ENCODE measurements at places on chromosomes 3 and 15.
A peak's percentile ranks its signal among the peaks of the same experiment; 100 is the strongest.

GRCh38 chr15:68276668-68277067 lies 877 bp upstream of the FEM1B start:
- DNase-seq = no peak

DNA sequence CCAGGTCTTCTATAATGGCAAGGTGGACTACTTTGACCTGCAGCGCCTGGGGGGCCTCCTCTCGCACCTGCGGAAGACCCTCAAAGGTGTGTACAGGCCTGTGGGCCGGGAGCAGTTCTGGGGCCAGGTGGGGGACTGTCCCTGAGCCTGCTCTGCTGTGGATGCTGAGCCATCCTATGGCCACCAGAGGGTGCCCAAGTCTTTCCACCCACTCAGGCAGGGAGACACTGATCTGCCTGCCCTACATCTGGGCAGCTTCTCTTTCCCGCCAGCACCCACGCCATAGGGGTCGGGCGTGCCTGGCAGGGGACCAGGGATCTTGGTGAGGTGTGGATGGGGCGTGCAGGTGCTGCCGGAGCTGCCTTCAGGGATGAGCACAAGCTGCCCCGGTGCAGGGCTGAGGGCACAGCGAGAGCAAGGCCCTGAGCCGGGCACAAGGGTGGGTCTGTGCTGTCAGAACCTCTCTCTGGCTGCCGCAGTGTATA lies 14.1 kb downstream of the RNF123 start:
- DNase-seq = no peak

DNA sequence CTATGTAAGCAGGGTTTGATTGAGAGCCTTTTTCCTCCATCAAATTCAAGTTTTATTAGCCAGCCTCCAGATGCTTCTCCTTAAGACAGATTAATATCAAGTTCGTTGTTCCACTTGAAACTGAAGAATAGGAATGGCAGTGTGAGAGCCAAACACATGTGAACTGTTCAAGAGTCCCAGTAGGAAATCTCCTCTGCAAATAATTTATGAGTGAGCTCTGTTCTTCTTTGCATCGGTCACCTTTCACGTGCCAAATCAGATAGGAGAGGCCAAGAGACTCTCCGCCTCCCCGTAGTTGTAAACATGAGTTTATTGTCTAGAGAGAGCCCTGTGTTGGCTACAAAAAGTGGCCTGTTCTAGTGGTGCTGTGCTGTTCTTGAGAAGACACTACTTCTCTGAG lies 372.1 kb upstream of the NR2F2 start:
- DNase-seq = no peak

GRCh38 chr15:26433060-26433459 lies 339.8 kb downstream of the GABRB3 start:
- no peak for DNase-seq

- no peak for DNase-seq
Observed at GRCh38 chr3:78812166-78812565, 955.6 kb downstream of the ROBO1 start.

- DNase-seq = no peak
Observed at GRCh38 chr3:183106635-183107034, 7.3 kb upstream of the MCCC1 start.

GRCh38 chr3:111803123-111803593 lies 55.9 kb upstream of the PHLDB2 start:
- DNase-seq = peak; percentile 98

- peak; percentile 78 for DNase-seq
Observed at GRCh38 chr3:62587579-62588031, 214.3 kb upstream of the FEZF2 start.

DNA sequence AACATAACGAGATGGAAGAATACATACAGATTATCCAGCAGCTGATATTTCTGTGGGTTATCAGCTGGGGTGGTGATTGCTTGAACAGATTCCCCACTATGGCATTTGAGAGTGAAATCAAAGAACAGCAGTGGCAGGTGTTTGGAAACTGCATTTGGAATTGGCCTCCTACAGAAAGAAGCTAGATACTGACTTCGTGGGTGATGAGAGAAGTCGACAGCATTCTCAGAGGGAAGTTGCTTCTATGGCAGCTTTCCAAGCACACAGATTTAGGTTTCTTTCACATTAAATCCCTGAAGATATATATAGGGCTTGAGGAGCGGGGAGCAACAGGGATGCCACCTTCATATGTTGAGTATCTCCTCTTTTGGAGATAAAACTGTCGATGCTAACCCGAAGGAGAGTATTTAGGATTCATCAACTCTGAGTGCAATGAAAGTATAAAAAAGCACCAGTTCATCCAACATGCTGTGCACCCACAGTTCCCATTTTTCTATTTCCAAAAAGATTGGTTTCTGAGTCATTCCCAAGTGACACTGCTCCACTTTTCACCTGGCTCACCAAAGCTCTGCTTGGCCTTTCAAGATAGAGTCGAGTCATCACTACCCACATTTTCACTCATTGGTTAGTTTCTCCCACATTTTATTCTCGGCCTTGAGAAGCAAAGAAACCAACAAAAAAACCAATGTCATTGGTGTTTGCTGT lies 579.8 kb upstream of the SUCLG2 start:
- no peak for DNase-seq

DNA sequence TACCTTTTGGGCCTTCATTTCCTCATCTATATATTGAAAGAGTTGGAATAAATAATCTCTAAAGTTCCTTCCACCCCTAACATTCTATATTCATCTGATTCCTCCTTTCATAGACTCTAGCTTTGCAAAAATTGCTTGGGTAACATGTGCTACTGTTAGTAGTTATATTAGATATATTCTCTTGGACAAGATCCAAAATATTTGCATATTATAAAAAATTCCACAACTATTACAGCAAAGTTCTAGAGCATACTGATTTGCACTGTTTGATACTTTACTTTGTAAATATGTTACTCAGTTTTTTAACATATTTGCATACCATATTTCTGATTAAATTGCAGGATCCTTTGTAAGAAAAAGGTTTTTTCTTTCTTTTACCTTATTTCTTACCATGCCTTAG lies 95.9 kb upstream of the UBE2E2 start:
- no peak for DNase-seq

DNA sequence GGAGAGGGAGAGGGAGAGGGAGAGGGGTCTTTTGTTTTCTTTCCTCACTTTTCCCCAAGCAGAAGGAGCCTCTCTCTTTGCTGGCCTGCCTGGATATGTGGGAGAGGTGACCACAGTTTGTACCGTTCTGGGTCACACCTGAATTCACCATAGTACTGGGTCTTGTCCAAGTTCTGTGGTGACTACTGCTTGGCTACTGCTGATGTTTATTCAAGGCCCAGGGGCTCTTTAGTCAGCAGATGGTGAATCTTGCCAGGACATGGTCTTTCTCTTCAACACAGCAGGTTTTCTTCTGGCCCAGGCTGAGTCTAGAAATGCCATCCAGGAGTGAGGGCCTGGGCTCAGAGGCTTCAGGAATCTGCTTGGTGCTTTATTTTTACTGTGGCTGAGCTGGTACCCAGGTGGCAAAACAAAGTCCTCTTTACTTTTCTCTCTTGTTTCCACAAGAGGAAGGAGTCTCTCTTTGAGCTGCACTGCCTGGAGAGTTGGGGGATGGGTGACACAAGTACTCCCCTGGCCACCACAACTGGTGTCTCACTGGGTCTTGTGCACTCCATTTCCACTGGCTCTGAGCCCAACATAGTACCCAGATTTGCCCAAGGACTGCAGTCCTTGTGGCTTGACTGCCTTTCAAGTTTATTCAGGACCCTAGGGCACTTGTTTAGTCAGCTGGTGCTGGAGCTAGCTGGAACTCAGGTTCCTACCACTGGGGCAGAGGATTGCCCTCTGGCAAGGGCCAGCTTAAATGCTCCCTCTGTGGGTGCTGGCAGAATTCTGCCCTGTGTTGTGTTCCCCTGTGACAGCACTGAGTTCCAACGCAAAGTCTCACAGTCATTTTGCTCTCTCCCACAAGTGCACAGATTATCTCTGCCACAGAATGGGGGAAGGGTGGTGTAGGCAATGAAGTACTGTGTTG lies 16.8 kb upstream of the CCNDBP1 start:
- no peak for DNase-seq

DNA sequence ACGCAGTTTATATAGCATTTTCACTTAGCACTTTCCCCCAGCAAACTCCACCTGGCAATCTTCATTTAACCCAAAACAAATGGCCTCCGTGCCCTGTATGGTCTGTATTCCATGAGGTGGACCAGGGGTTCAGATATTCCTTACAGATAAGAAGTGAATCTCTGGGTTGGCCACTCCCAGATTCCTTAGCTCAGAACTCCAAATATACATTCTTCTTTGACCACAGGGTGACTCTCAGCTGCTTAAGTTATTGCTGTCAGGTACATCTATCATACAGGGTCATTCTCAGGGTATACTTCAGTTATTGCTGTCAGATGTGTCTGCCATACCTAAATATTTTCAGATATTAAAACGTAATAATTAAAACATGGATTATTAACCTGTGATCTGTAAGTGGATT lies 229.8 kb downstream of the TBL1XR1 start:
- no peak for DNase-seq

GRCh38 chr3:129413687-129414506 lies 14.5 kb downstream of the EFCAB12 start:
- DNase-seq = peak; percentile 83

GRCh38 chr3:151356794-151357462 lies 27.6 kb upstream of the P2RY13 start:
- DNase-seq = no peak

DNA sequence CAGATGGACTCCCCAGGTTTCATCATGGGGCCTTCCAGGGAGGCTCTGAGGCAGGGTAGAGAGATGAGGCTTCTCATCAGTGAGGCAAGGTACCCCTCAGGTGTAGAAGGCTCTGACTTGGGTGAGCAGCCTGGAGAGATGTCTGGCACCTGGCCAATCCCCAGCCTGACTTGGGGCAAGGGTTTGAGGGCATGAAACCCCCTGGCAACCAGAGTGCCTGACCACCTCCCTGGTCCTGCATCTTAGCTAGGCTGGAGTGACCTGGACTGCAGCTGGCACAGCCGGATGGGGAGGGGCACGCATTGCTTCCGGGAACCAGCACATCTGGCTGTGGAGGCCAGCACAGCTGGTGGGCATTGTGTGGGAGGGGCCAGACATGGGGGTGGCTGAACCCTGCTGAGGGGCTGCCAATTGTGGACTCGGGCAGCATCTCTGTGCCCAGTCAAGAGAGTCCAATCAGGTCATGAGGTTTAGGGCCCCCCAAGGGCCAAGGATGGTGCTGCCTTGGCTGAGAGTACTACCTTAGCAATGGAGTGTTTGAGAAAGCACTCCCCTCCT lies 1.9 kb downstream of the ZBTB47 start:
- no peak for DNase-seq

DNA sequence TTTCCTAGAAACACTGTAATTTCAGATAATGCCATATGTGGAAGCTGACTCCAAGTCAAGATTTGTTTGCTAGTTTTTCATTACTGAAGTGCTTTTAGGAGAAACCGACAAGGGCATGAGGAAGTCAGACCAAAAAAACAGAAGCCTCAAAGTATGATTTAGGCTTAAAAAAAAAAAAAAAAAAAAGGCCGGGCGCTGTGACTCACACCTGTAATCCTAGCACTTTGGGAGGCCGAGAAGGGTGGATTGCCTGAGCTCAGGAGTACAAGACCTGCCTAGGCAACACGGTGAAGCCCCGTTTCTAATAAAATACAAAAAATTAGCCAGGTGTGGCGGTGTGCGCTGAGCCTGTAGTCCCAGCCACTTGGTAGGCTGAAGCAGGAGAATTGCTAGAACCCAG lies 11.6 kb downstream of the RPL15 start:
- no peak for DNase-seq

DNA sequence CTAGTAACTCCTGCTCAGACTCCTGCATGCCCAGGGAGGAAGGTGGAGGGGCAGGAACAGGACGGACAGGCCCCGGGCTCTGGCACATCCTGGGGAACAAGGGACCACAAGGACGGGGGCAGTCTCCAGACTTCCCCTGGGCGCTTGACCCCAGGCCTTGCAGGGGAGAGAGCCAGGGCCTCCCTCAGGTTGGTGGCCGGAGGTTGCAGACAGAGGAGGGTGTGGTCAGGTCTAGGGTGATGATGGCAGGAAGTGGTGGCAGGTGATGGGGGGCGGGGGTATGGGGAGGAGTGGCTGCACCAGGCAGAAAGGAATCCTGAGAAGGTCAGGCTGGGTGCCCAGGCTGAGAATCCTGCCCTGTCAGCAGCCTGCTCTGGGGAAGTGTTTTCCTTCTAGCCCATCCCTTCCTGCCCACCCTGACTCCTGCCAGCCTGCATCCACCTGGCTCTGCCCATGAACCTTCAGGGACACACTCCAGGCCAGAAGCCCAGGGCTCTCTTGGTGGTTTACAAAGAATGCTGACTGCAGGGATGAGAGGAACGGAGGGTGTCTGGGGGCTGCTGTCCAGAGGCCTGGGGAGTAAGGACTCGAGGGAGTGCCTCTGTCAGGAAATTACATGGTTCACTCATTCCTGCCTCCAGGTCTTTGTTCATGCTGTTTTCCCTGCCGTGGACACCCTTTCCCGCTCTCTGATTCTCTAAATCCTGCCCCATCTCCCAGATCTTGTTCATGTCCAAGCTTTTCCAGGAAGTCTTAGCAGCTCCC lies 15.8 kb downstream of the LOXL1 start:
- no peak for DNase-seq

DNA sequence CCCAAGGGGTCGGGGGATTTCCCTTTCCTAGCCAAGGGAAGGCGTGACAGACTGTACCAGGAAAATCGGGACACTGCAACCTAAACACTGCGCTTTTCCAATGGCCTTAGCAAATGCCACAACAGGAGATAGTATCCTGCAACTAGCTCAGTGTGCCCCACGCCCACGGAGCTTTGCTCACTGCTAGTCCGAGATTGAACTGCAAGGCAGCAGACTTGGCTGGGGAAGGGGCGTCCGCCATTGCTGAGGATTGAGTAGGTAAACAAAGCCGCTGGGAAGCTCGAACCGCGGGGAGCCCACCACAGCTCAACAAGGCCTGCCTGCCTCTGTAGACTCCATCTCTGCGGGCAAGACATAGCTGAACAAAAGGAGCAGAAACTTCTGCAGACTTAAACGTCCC lies 72.3 kb upstream of the THRB start:
- no peak for DNase-seq

DNA sequence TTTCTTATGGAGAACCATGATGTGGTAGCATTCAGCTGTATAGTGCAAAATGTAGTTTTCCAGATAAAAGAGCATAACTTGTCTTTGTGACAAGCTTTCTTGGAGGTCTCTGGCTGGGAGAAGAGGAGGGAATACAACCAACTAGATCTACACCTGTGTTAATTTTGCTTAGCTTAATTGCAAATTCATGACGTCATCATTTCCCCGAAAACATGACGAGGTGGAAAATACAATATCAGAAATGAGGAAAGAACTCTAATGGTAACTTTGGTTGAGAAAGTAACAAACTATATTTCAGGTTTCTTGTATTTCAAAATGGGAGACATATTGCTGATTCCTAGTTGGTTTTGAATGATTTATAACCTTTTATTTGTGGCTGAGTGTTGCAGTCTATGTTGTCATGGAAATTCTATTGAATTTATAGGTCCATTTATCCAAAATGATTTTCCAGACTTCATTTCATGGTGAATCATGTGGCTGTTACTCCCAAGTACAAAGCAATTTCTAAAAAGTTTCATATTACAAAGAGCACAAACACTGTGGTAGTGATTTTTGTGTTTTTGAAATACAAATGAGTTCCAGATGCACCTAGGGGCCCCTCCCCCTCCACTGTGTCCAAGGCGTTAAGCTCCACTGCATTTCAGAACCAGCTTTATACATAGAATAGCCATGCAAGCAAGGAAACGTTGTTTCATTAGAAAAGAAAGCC lies 307.2 kb downstream of the FEZF2 start:
- DNase-seq = peak; percentile 66

- DNase-seq = no peak
Observed at GRCh38 chr3:57018246-57018645, 42.2 kb upstream of the SPATA12 start.

GRCh38 chr15:28986108-28986507 lies 100.3 kb downstream of the APBA2 start:
- DNase-seq = no peak

- DNase-seq = no peak
Observed at GRCh38 chr3:16511681-16512434, 1.6 kb downstream of the RFTN1 start.
